ENCODE measurements at places on chromosomes 2 and 18.

DNA sequence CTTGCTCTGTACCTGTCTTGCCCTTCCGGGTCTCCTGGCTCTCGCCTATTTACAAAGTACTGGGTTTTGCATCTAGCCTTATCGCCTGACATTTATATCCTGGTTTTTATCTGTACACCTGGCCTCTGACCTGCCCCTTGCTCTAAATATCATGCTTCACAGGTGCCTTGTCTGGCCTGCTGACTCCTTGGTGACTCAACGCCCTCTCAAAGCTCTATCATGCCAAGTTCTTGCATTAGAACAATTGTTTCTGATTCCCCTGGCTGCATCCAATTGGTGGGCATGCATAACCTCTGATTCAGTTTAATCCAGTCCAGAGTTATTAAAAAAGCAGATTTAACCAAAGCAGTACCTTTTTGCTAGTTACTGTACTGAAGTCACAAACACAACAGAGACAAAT is 113.9 kb upstream of the CCDC68 start:
- DNase-seq, result no peak

- no peak for DNase-seq
Observed at GRCh38 chr2:9099341-9099751, 95.9 kb upstream of the MBOAT2 start.

DNA sequence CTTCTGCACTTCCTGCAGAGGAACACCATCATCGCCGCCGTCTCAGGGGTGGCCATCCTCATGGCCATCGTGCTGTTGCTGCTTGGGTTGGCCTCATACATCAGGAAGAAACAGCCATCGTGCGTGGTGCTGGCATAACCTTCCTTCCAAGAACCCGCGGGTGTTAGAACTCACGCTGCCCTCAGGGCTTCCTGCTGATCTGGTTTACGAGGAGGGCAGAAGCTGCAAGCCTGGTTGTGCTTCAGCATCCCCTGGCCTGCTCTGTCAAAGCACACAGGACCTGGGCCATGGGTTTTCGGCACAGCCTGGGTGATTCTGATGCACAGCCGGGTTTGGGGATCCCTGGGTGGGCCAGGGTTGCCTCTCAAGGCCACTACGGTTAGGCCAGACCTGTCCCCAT is 12.2 kb upstream of the ZAP70 start:
- DNase-seq, result no peak

DNA sequence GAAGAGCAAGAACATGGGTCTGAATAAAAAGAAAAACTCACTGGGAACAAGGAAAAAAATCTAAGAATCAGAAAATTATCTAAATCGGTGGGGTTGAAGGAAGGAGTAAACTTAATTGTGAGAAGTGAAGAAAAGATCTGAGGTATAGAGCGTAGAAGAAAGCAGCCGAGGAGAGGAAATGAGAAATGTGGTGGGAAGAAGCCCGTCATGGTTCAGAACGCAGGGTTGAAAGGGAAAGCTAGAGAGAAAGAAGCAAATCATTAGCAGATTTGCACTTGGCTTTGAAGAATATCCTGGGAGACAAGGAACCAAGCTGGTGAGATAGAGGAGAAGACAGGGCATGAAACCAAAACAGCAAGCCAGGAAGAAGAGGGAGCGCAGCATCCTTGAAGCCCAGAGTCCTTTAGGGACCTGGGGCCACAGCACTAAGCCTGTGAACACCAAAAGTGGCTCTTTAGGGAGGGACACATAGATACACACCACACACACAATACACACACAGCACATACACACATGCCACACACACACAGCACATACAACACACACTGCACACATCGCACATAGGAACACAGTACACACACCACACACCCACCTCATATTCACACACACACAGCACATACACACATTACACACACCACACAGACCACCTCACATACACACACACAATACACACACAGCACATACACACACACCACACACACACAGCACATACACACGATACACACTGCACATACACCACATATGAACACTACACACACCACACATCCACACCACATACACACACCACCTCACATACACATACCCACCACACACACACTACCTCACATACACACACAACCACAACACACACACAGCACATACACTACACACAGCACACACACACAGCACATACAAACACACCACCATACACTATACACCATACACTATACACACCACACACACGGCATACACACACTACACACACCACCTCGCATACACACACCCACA is 274.6 kb downstream of the ETAA1 start:
- no peak for DNase-seq

GRCh38 chr2:172340394-172340793 is 87.0 kb upstream of the ITGA6 start:
- DNase-seq, result no peak

GRCh38 chr2:198702796-198703195 is 754.9 kb downstream of the SATB2 start:
- DNase-seq, result no peak

- DNase-seq, result no peak
Observed at GRCh38 chr2:44946372-44947027, 5.0 kb downstream of the SIX3 start.

DNA sequence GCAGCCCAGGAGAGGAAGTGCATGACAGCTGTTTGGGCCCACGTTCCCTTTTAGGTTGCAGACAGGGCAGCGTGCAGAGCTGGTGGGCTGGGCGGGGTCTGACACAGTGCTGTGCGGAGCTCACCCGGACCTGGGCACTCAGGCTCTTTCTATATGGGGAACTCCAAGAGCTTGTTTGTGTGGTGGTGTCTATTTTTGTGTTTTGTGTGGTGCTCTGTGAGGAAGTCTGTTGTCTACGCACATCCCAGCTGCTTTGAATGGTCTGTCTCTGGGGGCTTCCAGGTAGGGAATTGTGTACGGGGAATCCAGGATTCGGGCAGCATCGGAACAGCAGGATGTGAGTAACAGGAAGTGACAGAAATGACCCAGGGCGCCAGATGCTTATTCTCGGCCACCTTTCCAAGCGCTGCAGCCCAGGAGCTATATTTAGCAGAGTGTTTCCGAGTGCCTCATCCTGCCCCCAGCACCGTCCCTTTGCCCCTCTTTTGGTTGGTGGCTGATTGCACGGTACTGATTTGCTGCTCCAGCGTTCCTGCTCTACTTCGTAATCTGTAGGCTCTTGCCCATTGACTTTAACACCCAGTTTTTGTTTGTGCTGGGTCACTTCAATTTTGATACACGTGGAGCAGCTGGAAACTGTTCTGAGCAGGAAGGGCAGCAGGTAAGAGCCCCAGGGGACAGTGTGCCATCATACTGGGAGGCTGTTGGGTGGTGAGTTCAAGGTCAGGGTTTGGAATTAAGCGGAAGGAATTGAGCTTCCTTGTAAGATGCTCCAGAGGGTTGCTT is 64.7 kb downstream of the DGKD start:
- DNase-seq, result peak; percentile 69

DNA sequence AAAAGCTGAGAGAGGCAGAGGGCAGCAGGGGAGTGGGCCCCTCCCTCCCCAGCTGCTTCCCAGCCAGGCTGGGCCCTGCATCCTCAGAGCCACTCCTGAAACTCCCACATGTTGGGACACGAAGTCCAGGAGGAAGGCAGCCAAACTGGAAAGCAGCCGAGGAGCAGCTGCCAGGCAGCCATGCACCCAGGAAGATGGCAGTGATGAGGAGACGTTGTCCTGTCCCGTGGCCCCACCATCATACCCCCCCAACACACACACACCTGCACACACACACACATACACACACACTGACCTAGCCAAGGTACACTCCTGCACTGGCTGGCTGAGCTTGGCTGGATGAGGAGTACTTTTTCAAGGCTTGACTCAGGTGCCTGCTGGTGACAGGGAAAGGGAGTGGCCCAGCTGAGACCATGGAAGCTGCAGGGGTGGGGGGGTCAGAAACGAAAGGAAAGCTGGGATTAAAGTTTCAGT is 106.0 kb downstream of the CYP26B1 start:
- no peak for DNase-seq

DNA sequence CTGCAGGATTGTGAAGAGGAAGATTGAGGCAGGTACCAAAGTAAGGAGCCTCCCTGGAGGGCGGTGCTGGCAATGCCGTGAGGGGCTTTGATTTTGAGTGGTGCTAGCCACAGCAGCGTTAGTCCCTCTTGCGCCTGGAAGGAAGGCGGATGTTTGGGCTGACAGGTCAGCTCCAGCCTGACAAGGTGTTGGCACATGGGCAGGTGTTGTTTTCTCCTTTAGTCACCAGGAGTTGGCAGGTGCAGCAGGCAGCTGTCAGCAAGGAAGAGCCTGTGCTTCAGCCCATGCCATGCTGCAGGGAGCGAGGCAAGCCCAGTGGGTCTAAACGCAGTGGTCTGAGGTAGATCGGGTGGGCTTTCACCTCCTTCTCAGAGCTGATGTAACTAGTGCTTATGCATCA is 8.5 kb downstream of the SEC11C start:
- no peak for DNase-seq

- no peak for DNase-seq
Observed at GRCh38 chr2:105853354-105854088, 108.8 kb downstream of the NCK2 start.

DNA sequence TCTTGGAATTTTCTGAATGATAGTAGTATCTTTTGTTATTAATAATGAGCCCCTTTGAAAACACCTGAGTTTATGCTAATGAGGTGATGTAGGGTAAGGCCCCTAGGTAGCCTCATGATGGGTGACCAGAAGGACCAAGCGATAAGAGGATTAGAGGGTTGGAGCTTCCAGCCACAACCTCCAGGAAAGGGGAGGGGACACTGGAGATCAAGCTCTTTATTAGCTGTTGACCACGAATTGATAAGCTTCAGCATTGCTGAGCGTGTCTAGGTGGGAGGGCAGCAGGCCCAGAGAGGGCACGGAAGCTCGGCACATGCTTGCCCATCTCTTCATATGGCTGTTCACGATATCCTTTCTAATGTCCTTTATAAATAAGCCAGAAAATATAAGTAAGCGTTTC is 39.0 kb downstream of the KIAA2012 start:
- DNase-seq, result no peak

GRCh38 chr18:9862686-9863085 is 23.1 kb upstream of the TXNDC2 start:
- DNase-seq, result no peak

DNA sequence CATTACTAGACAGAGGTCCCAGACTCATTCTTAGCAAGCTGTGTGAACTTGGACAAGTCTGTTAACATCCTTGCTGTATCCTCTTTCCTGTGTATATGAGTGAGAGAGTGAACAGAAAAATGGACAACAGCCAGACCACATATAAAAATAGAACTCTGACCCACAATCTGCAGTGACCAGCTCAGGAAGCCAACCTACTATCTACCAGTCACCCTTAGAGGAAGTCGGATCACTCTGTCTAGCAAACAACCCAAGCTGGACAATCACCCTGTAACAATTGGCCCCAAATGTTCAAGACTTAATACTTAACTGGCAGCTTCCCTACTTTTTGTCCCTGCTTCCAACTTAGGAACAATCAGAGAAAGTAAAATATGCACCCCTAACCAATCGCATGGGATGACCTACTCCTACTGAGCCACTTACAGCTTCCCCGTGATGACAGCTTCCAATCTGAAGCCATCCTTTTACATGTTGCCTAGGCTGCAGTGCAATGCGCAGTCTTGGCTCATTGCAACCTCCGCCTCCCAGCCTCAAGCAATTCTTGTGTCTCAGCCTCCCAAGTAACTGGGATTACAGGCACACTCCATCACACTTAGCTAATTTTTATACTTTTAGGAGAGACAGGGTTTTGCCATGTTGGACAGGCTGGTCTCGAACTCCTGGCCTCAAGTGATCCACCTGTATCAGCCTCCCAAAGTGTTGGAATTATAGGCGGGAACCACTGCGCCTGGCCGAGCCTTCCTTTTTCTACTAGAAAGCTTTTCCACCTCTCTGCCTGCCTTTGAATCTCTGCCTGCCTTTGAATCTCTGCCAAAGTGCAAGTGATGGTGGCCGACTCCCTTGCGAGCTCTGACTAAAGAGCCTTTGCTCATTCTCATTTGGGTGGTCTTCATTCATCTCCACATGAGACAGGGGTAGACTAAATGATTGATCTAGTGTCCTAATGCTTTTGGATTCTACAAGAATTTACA is 158.3 kb upstream of the NDUFV2 start:
- DNase-seq, result no peak

DNA sequence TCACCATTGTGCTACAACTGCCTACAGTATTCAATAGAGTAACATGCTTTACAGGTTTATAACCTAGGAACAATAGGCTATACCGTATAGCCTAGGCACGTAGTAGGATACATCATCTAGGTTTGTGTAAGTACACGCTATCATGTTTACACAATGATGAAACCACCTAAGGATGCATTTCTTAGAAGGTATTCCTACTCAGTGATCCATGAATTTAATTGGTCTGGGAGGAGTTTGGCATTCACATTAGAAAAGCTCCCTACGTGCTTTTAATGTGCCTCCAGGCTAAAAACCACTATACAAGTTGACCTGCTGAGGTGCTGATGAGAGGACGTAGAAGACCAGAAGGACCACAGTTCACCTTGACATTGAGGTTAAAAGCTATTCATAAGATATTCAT is 154.5 kb upstream of the LRRTM1 start:
- DNase-seq, result no peak

DNA sequence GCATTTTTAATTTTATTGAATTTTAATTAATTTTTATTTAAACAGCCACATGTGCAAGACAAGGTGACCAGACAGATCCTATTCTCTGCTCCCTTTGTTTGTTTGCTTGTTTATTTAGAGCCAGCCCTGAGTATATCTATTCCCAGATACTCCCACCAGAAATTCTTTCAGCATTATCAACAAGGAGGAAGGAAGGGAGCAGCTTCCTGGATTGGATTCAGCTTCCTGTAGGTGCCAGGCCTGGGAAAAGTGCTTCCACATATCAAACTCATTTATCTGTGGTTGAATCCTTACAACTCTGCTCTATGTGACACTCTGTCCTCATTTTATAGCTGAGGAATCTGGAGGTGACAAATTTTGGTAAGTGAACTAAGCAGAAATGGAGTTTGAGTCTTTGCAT is 60.5 kb upstream of the KLF7 start:
- DNase-seq, result no peak

GRCh38 chr2:21772624-21773023 is 648.9 kb downstream of the TDRD15 start:
- no peak for DNase-seq

- no peak for DNase-seq
Observed at GRCh38 chr18:69002233-69002632, 204.4 kb downstream of the CCDC102B start.

DNA sequence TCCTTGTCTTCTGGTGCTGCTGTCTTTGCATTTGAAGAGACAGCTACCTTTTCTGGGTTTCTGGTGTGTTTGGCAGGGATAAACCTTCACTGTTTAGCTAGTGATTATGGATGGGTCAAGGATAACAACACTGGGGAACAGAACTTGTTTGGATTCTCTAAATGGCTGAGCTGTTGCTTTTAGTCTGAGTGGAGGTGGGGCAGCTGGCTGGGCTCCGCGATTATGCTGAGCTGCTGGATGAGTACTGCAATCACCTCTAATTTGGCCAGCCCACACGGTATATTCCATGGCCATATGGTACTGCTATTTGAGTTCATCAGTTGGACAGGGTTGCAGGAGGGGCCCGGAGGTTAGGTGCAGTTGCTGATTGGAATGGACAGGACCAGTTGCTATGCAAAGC is 361.6 kb upstream of the TFPI start:
- no peak for DNase-seq

Data from CD4-positive, alpha-beta T cell treated with Interleukin-17A for 1 hour (primary cell).